Hematopoietic multipotent progenitor cell (in vitro differentiated cells): ENCODE measurements at places on chromosomes 6 and 20.

GRCh38 chr6:142784344-142784743, 160.6 kb downstream of the HIVEP2 start:
- DNase-seq = peak; percentile 51

GRCh38 chr6:168418711-168419121, 22.3 kb upstream of the SMOC2 start:
- no peak for DNase-seq

- no peak for DNase-seq
These were observed 19.4 kb upstream of the TULP1 start for GRCh38 chr6:35532126-35532525.

- peak; percentile 7 for DNase-seq
These were observed 462.5 kb upstream of the BTBD3 start for GRCh38 chr20:11454966-11455799.

GRCh38 chr6:110613356-110613755, 136.9 kb upstream of the SLC22A16 start:
- DNase-seq = no peak

GRCh38 chr20:45489083-45489531, 19.6 kb downstream of the WFDC2 start:
- DNase-seq = no peak

DNA sequence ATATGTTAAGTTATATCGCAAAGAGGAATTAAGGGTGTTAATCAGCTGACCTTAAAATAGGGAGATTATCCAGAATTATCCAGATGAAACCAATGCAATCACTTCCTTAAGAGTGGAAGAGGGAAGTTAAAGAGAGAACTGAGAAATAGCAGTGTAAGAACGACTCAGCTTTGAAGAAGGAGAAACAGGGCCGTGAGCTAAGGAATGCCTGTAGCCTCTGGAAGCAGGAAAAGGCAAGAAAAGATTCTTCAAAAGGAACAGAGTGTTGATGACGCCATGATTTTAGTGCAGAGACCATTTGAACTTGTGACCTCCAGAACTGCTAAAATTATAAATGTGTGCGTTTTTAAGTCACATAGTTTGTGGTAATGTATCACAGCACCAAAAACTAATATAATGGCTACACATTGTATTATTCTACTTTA, 32.7 kb downstream of the ILRUN start:
- DNase-seq = no peak

GRCh38 chr20:63745424-63745805, 5.8 kb downstream of the SLC2A4RG start:
- no peak for DNase-seq

DNA sequence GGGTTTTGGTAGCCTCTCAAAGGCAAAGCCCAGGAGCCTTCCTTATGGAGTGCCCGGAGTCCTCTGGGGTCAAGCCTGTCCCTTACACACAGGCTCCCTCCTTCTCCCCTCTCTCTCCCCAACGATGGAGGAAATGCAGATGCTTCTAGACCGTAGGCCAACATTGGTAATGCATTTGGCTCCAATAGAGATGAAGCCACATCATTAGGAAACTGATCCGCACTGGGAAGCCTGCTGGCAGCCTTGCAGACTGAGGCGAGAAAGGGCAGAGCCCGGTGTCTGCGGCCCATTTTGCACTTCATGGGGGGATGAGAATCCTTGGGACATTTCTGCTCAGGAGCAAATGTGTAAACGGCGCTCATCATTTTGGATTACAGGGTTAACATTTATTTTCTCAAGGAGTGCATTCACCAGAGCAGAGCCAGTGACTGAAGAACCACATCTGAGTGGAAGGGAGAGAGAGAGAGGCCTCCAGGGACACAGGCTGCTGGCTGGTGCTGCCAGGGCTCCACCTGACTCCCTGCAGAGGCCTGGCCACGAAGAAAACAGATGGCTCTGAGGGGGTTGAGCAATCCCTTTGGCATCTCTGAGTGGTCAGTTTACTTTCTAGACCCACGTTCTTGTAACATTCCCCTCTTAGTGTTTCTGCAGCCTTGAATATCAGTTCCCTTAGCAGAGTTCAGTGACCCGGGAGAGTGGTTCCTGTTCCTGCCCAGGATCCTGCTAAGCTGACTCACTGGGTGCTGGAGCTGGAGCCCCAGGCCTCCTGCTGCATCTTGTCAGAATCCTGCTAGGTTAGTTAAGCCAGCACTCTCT, 4.4 kb upstream of the CST3 start:
- no peak for DNase-seq

GRCh38 chr6:140281236-140281635, 906.8 kb upstream of the CITED2 start:
- no peak for DNase-seq

- DNase-seq = no peak
These were observed 175.5 kb downstream of the MYLK4 start for GRCh38 chr6:2575236-2575635.

DNA sequence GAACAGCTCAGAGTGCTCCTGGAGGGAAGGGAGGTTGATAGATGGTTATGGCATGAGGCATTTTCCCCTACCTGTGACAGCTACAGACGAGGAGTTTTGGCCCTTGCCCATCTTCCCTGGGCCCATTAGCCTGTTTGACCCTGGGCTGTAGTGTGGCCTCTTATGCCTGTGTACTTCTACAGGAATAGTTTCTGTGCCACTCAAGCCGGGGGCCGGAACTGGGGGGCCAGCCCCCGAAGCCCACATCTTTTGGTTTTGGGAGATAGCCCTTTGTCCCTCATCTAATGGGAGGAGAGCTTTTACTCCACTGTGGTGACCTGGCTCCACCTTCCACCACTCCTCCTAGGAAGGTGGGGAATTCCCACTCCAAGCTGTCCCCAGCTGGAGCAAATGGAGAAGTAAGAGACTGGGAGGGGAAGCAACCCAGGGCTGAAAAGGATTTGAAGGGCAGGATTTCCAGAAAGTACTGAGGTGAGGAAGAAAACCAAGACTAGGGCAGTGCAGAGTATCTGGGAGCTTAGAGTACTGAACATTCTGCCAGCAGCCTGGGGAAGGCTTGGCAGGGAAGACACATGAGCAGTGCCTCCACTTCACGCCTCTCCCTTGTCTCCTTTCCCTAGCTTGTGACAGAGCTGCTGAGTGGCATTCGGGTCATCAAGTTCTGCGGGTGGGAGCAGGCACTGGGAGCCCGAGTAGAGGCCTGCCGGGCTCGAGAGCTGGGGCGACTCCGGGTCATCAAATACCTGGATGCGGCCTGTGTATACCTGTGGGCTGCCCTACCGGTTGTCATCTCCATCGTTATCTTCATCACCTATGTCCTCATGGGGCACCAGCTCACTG, 6.9 kb downstream of the ABCC10 start:
- no peak for DNase-seq

DNA sequence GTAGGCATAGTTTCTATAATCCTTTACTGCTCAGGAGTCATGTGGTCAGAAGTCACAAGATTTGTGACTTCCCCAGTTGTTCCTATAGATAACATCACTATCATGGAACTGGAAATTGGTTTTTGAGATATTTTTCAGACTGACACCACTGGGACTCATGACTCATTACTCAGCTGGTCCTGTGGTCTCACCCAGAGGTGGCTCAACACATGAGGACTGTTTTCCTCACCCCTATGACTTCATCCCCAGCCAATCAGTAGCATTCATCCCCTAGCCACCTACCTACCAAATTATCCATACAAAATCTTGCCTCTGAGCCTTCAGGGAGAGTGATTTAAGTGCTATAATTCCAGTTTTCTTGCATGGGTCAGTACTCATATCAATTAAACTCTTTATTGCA, 1217.7 kb downstream of the EPHA7 start:
- DNase-seq = no peak

DNA sequence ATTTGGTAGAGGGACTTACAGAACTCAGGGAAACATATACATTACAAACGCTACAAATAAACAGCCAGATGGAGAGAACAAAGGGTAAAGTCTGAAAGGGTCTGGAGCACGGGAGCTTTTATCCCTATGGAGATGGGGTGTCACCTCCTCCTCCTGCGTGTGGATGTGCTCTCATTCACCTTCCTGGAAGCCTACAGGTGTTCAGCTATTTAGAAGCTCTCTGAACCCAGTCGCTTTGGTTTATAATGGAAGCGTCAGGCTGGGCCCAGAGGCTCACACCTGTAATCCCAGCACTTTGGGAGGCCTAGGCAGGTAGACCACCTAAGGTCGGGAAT, 17.7 kb upstream of the ITCH start:
- no peak for DNase-seq

DNA sequence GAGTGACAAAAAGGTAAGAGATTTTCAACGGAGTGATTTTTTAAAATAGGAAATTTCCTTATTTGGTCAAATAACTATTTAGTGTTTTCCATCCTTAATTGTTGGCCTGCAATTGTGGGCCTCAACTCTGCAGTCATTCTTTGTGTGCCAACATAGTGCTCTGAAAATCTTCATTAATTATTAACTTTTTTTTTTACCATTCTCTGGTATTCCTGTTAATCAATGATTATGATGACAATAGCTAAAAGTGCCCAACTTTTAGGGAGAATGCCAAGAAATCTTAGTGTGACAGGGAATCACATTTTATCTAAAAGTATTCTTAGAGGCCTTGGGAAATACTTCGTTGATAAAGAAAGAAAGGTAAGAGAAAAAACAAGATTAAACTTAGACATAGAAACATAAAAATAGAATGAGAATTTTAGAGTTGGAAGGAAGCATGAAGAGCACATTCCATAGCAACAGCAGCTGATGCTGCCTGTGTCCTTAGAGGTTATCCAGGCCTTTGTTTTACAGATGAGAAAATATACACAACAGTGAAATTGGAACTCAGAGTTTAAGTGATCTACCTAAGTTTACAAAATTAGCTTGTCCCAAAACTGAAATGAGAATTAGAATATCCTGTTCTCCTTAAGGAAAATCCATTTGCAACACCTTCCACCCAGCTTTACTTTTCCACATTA, 1.2 kb downstream of the GPRC6A start:
- DNase-seq = no peak

DNA sequence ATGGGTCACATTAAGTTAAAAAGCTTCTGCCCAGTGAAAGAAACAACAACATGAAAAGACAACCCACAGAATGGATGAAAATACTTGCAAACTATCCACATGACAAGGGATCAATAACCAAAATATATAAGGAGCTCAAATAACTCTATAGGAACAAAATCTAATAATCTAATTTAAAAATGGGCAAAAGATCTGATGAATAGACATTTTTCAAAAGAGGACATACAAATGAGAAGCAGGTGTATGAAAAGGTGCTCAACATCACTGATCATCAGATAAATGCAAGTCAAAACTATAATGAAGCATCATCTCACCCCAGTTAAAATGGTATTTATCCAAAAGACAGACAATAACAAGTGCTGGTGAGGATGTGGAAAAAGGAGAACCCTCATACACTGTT, 21.0 kb upstream of the ELMO2 start:
- no peak for DNase-seq

DNA sequence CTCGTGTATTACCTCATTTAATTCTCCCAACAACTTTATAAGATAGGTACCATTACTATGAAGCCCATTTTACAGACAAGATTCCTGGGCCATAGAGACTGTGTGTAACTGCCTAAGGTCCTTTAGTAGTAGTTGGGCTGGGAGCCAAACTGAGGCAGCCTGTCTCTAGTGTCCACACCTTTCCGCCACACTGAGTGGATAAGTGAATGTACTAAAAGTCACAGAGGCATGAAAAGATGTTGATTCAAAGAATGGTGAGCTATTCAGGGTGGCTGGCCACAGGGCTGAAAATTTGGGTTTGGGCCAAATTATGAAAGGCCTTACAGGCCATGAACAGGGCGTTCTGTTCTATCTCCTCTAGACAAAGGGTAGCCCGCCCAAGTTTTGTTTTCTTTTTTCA, 11.0 kb downstream of the CD24 start:
- DNase-seq = no peak
